ENCODE measurements at places on chromosomes 3 and 15.

- DNase-seq: no peak
These were observed 312.1 kb upstream of the PROK2 start for GRCh38 chr3:72097053-72097452.

DNA sequence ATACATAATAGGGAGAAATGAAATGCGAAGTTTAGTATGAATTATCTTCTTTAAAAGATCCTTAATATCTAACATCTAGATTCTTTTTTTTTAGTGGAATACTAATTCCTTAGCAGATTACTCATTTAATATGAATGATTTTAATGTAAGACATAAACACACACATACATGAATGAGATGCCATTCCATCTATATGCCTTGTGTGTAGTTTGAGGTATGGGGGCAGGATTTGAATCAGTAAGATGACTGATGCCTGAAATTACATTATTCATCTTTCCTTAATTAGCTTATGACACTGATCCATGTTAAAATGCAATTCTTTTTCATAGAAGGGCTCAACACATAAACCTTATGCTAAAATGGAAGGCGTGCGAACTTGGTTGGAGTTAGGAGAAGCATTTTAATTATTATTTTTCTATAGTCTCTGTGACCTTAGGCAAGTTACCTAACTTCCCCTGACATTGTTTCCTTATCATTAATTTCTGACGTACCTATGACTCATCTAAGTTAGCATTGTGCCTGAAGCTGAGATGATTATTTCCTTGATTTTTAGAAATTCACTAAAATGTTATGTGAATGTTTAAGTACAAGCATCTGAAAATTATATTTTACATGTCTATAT lies 10.8 kb upstream of the BNIP2 start:
- no peak for DNase-seq

DNA sequence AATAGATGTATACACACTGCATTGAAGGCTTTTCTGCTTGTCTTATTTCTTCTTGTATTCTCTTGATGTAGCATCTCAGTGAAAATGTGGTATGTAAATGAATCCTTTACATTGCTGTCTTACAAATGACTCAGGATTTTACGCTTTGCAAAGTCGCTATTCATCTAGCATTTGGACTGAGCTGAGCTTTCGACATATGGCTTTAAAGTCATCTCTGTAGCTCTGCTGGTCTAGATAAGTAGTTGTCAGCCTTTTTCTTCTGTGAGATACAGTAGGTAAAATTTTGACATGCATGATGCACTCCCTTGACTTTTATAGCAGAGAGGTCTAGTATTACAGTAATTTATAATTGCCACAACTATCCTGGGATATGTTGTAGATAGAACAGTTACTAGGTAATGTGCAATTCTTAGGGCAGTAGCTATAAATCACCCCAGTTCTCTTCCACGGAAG lies 16.8 kb downstream of the MEF2A start:
- DNase-seq: no peak

GRCh38 chr15:68205558-68205944 lies 419 bp upstream of the CALML4 start:
- DNase-seq: no peak

GRCh38 chr3:111763001-111763471 lies 96.0 kb upstream of the PHLDB2 start:
- no peak for DNase-seq

- no peak for DNase-seq
These were observed 105.1 kb downstream of the ZMAT3 start for GRCh38 chr3:178966299-178967176.

- DNase-seq: no peak
These were observed 313.3 kb downstream of the SATB1 start for GRCh38 chr3:18111796-18112232.

DNA sequence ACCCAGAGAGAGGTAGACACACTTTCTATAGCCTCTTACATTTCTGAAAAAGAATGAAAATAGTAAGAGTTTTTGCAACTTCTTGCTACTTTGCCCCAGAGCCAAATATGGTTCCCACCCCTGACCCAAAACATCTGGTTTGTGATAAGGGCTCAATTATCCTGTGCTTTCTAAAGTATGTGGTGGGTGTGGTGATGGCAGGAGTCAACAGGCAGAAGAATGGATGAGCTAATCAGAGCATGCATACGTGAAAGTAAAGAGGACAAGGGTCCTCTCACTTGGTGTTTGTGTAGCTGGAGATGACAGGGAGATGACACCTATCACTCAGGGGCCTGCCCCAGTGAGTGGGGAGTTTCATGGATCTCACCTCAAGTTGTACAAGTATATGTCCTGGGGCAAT lies 19.1 kb downstream of the KBTBD8 start:
- no peak for DNase-seq

- DNase-seq: no peak
These were observed 4.2 kb downstream of the NEO1 start for GRCh38 chr15:73056460-73056859.

DNA sequence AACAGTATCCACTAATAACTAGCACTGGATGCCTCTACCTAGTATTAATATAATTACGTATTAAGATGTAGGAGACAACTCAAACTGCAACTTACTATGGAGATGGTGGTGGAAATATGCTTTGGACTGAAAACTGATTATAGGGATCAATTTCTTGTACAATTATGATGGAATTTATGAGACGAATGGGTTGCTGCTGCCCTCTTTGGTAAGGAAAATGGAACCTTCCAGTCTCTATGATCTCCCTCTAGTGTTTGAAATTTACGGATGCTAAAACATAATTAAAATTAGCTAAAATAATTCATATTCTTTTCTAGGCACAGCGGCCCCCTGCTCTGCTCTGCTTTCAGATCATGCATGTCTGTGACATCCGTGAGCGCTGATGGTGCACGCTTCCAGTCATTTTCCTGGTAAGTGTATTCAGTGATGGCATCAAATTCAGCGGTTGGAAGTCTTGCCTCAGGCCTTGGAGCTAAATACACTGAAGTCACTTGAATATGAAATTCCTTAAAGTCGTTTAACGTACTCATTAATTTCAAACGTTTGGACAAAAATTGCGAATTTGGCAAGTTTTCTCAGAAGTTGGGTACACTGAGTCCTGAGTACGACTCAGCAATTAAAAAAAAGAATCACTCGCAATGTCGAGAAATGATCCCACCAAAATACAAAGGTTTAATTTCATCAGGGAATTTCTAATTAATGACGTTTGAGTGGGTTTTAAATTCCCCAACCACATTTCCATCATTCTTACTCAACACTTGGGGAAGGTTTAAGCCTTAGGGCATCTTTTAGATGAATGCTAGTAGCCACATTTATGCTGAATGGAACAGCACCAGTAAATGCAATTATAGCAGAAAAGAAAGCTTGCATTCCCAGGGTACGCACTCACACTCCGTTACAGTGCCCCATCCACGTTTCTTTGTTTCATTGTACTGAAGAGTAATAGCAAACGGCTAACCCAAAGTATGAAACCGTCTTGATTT lies 132.6 kb downstream of the NR2F2 start:
- DNase-seq: no peak

DNA sequence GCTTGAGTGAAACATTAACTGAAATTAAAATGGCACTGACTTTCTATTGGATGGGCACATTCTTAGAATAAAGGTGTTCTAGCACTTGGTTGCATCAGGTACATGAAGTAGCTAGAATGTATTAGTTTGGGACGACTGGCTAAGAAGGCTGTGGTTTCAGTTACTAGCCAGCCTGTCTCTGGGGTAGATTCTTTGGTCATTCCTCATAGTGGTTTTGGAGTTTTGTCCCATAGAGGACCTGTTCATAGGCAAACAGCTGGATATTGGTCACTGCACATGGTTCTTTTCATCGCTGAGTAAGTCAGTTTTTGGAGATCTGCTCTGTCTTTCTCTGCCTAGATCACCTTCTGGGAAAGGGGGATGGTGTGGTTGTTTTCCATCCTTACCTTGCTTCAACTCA lies 55.3 kb downstream of the ADAMTSL3 start:
- DNase-seq: no peak

GRCh38 chr3:70112751-70113150 lies 113.2 kb downstream of the SAMMSON start:
- no peak for DNase-seq

GRCh38 chr3:77672016-77672415 lies 632.1 kb downstream of the ROBO2 start:
- no peak for DNase-seq

- peak; percentile 16 for DNase-seq
These were observed 29.3 kb upstream of the TPM1 start for GRCh38 chr15:63013052-63013808.

- no peak for DNase-seq
These were observed 1002.8 kb upstream of the NR2F2 start for GRCh38 chr15:95327661-95328060.

- DNase-seq: no peak
These were observed 72.5 kb downstream of the SPRED1 start for GRCh38 chr15:38324939-38325647.

DNA sequence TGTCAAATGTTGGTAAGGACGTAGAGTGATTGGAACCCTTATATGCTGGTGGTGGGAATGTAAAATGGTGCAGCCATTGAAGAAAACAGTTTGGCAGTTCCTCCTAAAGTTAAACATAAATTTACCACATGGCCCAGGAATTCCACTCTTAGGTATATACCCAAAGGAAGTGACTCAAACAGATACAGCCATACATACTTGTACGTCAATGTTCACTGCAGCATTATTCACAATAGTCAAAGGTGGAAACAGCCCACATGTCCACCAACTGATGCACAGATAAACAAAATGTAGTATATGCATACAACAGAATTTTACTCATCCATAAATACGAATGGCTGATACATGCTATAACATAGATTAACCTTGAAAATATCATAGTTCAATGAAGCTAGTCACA lies 13.2 kb downstream of the CLASP2 start:
- no peak for DNase-seq

GRCh38 chr15:66735909-66736305 lies 33.9 kb downstream of the SMAD6 start:
- no peak for DNase-seq

DNA sequence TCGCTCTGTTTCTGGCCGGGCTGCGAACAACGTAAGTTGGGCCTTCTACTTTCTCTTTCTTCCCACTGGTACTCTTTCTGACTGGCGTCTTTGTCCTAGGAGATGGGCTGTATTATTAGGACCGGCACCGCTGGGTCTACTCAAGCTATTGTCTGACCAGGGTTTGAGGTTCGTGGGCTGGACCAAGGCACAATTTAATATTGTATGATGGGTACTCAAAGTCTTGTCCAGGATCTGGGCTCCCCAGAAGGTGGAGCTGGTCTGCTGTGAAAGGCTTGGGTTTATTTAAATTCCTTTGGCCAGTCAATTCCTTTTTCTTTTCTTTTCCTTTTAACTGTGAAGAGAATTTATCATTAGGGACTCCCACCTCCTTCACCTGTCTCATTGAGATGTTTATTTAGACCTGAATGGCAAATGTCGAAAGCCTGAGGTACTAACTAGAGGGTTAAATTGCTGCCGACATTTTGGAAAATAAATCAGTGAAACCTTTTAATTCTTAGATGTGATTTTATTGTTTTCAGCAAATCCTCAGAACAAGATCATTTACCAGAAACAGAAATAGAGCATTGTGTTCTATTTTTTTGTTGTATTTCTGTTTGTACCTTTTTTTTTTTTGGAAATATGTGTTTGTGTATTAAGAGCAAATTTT lies 410 bp downstream of the LRRC49 start:
- DNase-seq: peak; percentile 5

- peak; percentile 43 for DNase-seq
These were observed 84.7 kb downstream of the SCN11A start for GRCh38 chr3:38966811-38967692.

- DNase-seq: no peak
These were observed 38.8 kb downstream of the CPA3 start for GRCh38 chr3:148903941-148904340.

GRCh38 chr3:169581633-169582032 lies 81.9 kb downstream of the MECOM start:
- DNase-seq: peak; percentile 51

DNA sequence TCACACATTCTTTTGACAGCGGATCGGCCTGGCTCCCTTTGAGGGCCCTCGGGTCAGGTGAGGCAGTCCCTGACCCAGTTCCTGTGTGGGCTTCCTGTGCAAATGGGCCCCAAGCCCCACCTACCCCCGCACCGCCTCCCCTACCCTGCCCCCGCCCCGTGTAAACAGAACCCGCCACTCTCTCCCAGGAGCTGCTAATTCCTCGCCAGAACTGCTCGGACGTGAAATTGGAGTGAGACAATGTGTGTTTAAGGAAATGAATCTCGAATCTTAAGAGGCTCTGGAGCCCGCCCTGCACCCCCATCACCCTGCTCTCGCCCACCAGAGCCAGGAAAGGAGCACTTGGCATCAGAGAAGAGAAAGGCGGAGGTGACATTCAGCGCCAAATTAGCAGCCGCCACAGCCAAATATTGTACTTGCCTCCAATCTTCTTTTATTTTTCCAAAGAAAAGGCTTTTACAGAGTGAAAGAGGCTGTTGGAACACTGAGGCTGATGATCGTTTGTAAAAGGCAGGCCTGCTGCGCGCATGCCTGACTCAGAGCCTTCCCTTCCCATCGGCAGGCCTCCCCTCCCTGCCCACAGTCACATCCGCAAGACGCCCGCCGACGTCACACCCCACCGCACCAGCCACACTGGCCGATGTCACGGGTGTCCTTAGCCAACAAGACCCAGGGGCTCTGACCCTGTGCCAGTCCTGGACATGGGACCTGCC lies 53.1 kb downstream of the CACNA2D2 start:
- DNase-seq: peak; percentile 10

DNA sequence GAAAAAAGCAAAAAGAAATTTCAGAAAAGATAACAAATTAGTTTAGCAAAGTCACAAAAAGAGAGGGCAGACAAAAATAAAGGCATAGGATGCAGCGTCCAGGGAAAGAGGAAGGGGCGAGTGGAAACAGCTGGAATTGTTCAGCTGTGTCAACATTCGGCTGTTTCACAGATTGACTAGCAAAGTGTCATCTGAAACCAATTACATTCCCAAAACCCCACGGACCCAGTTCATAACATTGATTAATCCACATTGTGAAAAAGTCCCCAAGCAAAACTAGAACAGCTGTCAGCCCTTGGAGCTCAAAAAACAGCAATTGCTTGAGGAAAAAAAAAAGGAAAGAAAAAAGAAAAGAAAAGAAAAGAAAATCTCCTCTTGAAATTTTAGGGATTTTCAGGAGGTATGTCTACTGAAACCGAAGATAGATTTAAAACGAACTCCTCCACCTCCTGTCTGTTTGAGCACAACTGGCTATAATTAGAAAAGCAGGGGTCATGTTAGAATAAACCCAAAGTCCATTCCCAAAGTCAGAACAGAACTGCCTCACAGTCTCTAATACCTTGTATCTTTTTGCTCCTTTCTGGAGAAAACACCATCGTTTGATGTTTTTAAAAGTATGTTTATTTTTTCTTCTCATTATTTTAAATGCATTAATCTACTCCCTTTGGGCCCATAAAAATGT lies 159.6 kb downstream of the RORA start:
- no peak for DNase-seq

DNA sequence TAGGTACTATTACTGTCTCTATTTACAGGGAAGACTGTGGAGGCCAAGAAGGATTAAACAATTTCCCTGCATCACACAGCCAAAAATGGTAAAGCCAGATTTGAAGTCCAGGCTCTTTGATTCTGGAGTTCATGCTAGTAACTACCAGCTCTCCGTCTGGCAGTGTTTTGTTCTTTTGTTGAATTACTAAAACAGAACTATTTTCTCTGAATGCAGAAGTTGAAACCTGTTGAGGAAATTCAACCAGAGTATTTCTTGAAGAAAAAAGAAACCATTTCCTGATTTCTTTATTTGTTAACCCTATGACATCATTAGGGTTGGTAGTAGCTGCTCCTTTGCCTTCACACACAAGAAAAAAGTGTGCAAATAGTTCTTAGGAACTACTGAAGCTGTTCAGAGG lies 34.3 kb downstream of the CRTC3 start:
- DNase-seq: no peak
